ENCODE measurements at places on chromosomes 6 and 20.

DNA sequence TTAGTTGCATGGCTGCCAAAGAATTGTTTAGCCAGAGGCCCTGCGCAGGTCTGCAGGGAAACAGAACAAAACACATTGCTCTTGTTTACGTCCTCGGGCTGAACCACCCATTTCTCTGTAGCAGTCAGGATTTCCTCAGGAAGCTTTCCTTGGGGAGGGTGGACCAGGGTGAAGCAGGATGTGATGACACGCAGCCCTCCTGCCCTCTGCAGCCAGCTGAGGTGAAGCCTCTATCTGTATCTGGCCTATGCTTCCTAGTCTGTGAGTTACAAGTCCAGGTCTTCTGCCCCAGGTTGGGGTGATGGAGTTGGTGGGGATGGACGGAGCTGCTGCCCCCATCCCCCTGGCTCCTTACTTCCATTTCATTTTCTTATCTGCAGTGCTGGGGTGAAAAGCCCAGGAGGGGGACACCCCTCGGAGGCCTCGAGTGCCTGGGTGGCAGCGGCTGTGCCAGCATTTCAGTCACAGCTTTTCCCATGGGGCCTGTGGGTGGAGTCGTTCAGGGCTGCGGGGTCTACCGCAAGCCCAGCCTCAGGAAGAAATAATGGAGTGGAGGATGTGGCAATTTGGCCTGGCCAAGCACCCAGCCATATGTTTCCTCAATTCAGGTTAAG, 24.9 kb downstream of the SASH1 start:
- DNase-seq, result peak; percentile 33

GRCh38 chr6:79842376-79843040, 104.8 kb downstream of the ELOVL4 start:
- no peak for DNase-seq

DNA sequence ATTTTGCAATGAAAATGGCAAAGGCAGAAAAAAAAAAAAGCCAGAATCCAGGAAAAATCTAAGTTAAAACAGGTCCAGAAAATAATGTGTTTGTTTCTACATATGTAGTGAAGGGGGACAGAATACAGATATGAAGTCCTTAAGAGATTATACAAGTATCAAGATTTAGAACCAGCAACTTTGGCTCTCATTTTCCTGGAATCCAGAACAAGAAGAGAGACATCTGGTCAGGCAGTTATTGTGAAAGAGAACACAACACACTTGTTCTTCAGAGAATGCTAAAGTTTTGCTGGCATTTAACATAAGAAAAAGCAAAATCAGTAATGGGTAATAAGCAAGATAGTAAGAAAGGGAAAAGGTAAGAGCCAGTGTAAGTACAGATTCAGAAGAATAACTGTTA, 21.1 kb downstream of the BAG2 start:
- DNase-seq, result no peak

DNA sequence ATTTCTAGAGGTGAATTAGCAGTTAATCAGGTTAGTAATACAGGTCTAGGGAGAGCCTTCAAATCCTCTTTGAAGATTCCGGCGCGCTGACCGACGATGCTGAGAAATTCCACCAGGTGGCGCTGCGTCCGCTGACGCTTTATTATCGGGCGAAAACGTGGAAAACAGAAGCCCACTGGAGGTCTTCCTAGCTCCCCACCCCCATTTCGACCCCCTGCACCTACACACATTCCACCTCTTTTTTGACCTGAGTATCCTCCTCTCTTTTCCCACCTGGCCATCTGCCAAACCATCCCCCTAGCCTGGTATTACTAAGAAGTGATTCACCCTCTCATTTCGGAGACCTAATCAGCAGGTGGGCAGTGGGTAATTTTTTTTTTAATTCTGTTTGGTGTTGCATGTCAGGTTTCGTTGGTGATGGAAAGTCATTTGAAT, 65.4 kb upstream of the RIN2 start:
- DNase-seq, result peak; percentile 20

- DNase-seq, result no peak
These were observed 110.1 kb downstream of the SNX5 start for GRCh38 chr20:17858450-17859001.

DNA sequence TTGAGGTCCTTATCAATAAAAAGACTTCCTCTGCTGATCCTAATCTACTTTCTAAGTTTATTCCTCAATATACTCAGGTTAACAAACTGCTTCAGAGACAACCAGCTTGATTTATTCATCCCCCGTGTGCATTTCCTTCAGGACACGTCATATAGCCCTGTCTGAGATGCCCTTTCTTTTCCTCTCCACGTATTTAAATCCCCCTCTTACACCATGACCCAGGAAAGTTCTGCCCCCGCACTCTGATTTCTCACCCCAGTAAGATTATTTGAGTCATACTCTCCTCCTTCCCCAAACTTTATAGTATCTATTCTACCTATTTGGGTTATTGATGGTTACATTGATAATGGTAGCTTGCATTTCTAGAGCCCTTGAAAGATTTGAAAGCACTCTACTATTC, 9.8 kb upstream of the CGA start:
- DNase-seq, result no peak

DNA sequence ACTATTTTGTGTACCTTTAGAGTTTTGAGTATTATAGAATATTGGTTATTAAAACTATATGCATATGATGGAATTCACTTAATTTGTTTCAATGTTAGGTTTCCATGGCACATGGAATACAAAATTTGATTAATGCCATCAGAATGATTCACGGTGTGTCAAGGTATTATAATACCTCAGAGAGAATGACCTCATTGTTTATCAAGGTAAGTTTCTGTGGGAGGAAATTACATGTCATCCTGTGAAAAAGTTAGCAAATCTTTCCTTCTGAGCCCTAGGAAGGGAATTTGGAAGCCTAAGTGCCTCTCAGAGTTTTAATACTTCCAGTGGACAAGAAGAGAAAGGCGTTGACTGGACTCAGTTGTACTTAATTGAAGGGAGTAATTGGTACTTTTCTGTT, 40.8 kb downstream of the DNAH8 start:
- no peak for DNase-seq

- DNase-seq, result no peak
These were observed 28.3 kb upstream of the B3GAT2 start for GRCh38 chr6:70985156-70985555.

GRCh38 chr20:51135926-51136715, 113.2 kb upstream of the KCNG1 start:
- no peak for DNase-seq

DNA sequence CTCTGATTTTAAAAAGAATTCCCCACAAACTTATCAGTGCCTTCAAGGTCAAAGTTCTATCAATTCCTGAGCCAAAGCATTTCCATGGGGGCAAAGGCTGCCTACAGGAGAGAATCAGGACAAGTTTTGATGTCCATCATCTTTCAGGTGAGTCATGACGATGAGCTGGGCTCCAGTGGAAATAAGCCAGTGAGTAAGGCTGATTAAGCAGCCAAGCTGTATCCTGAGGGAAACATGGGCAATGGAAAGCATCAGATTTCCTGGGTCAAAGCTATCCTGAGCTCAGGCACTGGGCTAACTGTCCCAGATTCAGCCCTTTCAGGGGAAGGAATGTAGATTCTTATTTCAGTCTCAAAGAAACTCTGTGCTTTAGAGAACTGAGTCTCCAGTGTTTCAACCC, 377.4 kb downstream of the CD109 start:
- peak; percentile 72 for DNase-seq

DNA sequence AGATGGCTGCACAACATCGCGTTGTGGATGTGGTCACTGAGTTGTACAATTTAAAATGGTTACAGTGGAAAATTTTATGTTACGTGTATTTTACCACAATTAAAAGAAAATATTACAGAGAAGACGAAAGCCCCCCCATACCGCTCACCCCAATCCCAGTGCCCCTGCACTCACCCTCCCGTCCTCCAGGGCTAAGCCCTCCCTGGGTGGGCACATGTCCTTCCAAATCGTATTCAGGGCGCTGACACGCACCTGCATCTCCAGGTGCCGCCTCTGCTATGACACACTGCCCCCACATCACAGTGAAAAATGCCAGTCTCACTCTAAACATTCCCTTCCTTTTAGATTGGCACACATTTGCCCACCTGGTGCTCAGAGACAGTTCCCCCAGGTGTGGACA, 49.4 kb downstream of the PSMG4 start:
- no peak for DNase-seq

DNA sequence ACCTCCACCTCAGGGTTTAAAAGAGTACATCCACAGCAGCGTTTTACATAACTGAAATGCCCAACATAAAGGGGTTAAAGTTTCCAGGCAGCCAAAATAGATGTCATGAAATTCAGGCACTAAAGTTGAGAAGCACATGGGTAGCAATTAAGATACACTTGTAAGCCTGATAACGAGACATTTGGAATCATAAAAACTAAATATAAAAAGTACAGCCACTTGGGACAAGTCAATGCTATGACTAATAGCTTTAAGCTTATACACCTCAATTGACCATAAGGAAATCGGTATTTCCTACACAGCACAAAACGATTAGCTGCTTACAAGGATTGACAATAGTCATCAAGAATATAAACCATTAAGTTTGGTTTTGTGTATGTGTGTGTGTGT, 11.8 kb downstream of the LOC128125822 start:
- no peak for DNase-seq

- no peak for DNase-seq
These were observed 3.3 kb upstream of the STK38 start for GRCh38 chr6:36550473-36551000.

- DNase-seq, result peak; percentile 41
These were observed 76.2 kb upstream of the FOXP4 start for GRCh38 chr6:41470029-41470330.

- peak; percentile 94 for DNase-seq
These were observed 77.2 kb downstream of the BACH2 start for GRCh38 chr6:90219209-90219985.

DNA sequence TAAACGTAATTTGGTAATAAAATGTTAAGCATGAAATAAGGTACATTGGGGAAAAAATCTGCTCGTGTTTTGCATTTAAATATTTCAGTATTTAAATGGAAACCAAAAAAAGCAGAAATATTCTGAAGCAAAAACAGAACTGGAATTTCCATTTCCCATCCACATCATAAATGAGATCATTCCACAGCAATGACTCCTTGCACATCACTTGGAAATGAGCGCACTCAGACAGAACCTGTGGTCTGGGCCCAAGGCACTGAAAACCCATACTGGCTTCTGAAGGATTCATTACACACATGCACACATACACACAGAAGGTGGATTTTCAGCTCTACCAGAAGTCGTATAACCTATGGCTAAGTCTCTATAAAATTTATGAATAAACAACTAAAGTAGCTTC, 174.8 kb downstream of the IBTK start:
- peak; percentile 88 for DNase-seq

- no peak for DNase-seq
These were observed 21.6 kb downstream of the ADGRG6 start for GRCh38 chr6:142323377-142323776.

GRCh38 chr6:31837369-31838113, 10.0 kb downstream of the HSPA1B start:
- DNase-seq, result no peak

GRCh38 chr20:61608275-61609085, 356.4 kb downstream of the CDH4 start:
- DNase-seq, result peak; percentile 33

DNA sequence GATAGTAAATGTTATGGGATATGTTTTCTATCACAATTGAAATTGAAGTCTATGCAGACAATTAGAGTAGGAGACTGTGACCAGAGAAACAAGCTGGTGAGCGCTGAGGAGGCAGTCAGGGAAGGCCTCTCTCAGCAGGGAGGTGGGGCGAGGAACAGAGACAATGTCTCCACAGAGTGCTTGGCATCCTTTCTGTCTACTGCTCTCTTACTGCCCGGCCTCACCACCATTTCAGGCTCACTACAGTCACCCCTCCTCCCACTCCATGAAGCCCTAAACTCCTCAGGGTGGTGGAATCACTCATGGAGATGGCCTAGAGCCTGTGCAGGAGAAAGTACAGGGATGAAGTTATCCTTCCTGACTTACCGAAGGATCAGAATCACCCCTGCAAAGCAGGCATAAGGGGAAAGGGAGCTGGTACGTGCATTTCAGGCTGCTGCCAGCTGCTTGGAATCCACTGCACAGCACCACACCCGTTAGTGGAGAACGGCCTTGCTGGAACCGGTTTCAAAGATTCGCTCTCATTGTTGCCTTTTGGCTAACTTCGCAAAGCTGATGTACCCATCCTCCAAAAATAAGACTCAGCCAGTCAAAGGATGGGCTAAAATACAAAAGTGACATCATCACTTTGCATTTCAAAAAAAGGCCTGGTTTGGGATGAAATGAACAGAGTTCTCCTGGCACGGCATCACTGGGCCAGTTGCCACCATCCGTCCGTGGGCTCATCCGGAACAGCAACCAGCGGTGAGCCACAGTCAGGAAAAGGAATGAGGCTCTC, 67.3 kb downstream of the SLC22A23 start:
- DNase-seq, result peak; percentile 35

All from fibroblast of skin of abdomen (primary cell).